ENCODE measurements at places on chromosomes 11 and 22.
A peak's percentile ranks its signal among the peaks of the same experiment; 100 is the strongest.

- H3K27me3 ChIP-seq = no peaks in the 10 kb centered on the region
- no peak overlapping the region for H3K4me3 ChIP-seq
- no peaks in the 10 kb centered on the region for H3K36me3 ChIP-seq
- no peak for DNase-seq
- no peak overlapping the region for H3K27ac ChIP-seq
Observed at GRCh38 chr22:32997295-32997694, 60.9 kb downstream of the SYN3 start.

GRCh38 chr11:23100726-23101125, 240.5 kb upstream of the CCDC179 start:
- no peaks in the 10 kb centered on the region for H3K36me3 ChIP-seq
- no peak overlapping the region for H3K27ac ChIP-seq
- no peaks in the 10 kb centered on the region for H3K27me3 ChIP-seq
- DNase-seq = no peak

GRCh38 chr22:19604711-19605268, 80.6 kb upstream of the CLDN5 start:
- H3K27ac ChIP-seq = no peak overlapping the region
- no peaks in the 10 kb centered on the region for H3K27me3 ChIP-seq
- no peak overlapping the region for H3K4me3 ChIP-seq
- no peak for DNase-seq
- H3K4me1 ChIP-seq = no peaks in the 10 kb centered on the region
- H3K36me3 ChIP-seq = no peaks in the 10 kb centered on the region

GRCh38 chr11:109946322-109946846, 146.8 kb upstream of the ZC3H12C start:
- peak; percentile 93 for DNase-seq
- H3K27ac ChIP-seq = no peak overlapping the region
- no peaks in the 10 kb centered on the region for H3K36me3 ChIP-seq

GRCh38 chr11:77172666-77172982, 44.6 kb downstream of the MYO7A start:
- H3K4me3 ChIP-seq = no peak overlapping the region
- H3K27ac ChIP-seq = no peak overlapping the region
- no peaks in the 10 kb centered on the region for H3K36me3 ChIP-seq
- no peaks in the 10 kb centered on the region for H3K4me1 ChIP-seq
- H3K27me3 ChIP-seq = no peaks in the 10 kb centered on the region

- H3K4me1 ChIP-seq = no peaks in the 10 kb centered on the region
- H3K27me3 ChIP-seq = no peaks in the 10 kb centered on the region
- H3K4me3 ChIP-seq = no peak overlapping the region
- H3K36me3 ChIP-seq = no peaks in the 10 kb centered on the region
- H3K27ac ChIP-seq = no peak overlapping the region
Observed at GRCh38 chr11:101848262-101848661, 66.5 kb upstream of the CEP126 start.

DNA sequence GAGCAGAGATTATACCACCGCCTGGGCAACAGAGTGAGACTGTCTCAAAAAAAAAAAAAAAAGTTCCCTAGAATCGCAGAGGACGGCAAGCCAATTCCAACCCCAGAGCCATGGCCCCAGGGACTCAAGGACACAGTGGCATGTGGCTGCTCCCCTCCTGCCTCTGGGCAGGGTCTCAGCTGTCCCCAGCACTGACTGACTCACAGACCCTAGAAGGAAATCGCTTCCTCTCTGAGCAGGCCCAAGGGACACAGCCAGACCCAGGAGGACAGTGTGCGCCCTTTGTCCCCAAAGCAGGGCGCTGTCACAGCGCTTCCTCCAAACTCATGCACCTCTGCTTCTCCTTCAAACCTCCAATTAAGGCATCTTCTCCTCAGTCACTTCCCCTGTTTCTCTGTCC, 2.3 kb downstream of the PACSIN3 start:
- DNase-seq = no peak
- H3K36me3 ChIP-seq = no peaks in the 10 kb centered on the region
- H3K27ac ChIP-seq = no peak overlapping the region
- H3K4me1 ChIP-seq = peaks cover 14% of the 10 kb centered on the region
- peaks cover 6% of the 10 kb centered on the region for H3K27me3 ChIP-seq

DNA sequence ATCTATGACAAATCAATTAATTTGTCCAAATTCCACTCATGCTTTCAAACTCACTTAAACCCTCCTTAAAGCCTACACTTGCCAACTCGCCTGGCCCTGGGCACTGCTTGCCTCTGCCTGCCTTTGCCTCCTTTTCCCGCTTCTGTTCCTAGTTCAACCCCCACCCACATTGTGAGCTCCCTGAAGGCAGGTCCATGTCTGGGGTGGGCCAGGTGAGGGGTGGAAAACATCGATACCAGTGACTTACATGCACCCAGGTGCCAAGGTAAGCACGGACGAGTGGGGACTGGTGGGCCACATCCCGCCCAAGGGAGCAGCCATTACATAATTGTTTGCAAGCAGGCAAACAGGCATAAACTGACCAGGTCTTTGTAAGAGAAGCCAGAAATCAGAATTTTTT, 146.2 kb downstream of the ST3GAL4 start:
- peak; percentile 33 for DNase-seq
- no peaks in the 10 kb centered on the region for H3K4me1 ChIP-seq
- no peaks in the 10 kb centered on the region for H3K36me3 ChIP-seq
- H3K4me3 ChIP-seq = no peak overlapping the region

GRCh38 chr11:19426756-19427403, 186.1 kb upstream of the E2F8 start:
- no peak for DNase-seq
- no peaks in the 10 kb centered on the region for H3K4me1 ChIP-seq
- H3K27ac ChIP-seq = no peak overlapping the region

GRCh38 chr11:60795291-60795690, 10.2 kb downstream of the MS4A10 start:
- H3K27ac ChIP-seq = no peak overlapping the region
- no peak for DNase-seq
- peaks cover 5% of the 10 kb centered on the region for H3K36me3 ChIP-seq

GRCh38 chr22:49979587-49980264, 19.2 kb downstream of the PIM3 start:
- no peak overlapping the region for H3K4me3 ChIP-seq
- H3K27ac ChIP-seq = no peak overlapping the region
- no peaks in the 10 kb centered on the region for H3K4me1 ChIP-seq
- peaks cover 13% of the 10 kb centered on the region for H3K27me3 ChIP-seq

DNA sequence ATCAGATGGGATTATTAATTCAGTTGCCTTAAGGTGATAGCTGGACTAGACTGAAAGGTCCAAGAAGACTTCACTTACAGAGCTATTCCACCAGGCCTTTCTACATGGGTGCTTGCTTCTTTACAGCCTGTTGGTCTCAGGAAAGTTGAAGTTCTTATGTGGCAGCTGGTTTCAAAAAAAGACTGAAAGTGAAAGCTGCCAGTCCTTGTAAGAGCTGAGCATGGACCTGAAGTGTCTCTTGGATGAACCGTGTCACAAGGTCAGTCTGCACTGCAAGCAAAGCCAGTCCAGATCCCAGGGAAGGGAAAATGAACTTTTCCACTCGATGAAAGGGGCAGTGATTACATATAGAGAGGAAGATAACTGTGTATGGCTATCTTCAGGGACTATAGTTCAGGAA, 201.5 kb upstream of the LUZP2 start:
- H3K27ac ChIP-seq = no peak overlapping the region
- H3K4me1 ChIP-seq = no peaks in the 10 kb centered on the region
- no peak overlapping the region for H3K4me3 ChIP-seq
- no peaks in the 10 kb centered on the region for H3K27me3 ChIP-seq

GRCh38 chr11:88363648-88364065, 26.1 kb upstream of the CTSC start:
- H3K27me3 ChIP-seq = no peaks in the 10 kb centered on the region
- no peak overlapping the region for H3K27ac ChIP-seq

GRCh38 chr11:18527512-18527911, 770 bp upstream of the TSG101 start:
- no peaks in the 10 kb centered on the region for H3K4me1 ChIP-seq
- H3K36me3 ChIP-seq = no peaks in the 10 kb centered on the region
- no peaks in the 10 kb centered on the region for H3K27me3 ChIP-seq
- DNase-seq = no peak

DNA sequence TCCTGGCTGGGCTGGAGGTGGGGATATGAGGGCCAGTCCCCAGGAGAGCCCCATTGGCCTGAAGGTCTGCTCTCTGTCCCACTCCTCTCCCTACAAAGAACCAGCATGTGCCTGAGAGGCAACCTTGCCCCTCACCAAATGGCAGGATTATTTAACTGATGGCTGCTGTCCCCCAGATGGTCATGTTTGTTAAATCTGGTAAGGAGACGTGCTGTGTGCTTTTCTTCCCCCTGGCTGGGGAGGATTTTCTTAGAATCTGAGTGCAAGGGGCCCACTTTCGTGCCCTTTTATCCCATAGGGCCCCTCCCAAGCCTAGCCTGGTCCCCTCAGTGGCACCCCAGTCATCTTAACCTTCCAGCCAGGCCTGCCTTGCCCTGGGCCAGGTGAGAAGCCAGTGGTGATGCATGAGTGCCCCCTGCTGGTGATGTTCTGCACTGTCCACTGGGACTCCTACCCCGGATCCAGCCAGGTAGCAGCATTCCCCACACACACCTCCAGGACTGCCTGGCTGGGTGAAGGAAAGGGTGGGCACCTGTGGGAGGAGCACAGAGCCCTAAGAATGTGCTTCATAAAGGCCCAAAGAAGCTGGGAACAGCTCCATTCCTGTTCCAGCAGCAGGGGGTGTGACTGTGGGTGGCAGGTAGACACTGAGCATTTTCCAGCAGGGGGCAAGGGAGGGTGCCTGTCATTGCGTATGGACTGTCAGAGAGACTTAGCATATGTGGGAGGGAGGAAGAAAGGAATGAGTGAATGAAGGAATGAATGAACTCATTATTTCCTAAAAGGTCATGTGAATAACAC, 28.9 kb downstream of the MFNG start:
- H3K4me1 ChIP-seq = no peaks in the 10 kb centered on the region
- no peaks in the 10 kb centered on the region for H3K27me3 ChIP-seq
- H3K4me3 ChIP-seq = no peak overlapping the region
- H3K36me3 ChIP-seq = no peaks in the 10 kb centered on the region

GRCh38 chr11:81484196-81484595, 1249.5 kb downstream of the FAM181B start:
- H3K36me3 ChIP-seq = no peaks in the 10 kb centered on the region
- no peaks in the 10 kb centered on the region for H3K4me1 ChIP-seq
- H3K4me3 ChIP-seq = no peak overlapping the region
- no peak overlapping the region for H3K27ac ChIP-seq
- H3K27me3 ChIP-seq = no peaks in the 10 kb centered on the region
- DNase-seq = no peak

- DNase-seq = no peak
- H3K27me3 ChIP-seq = no peaks in the 10 kb centered on the region
- no peak overlapping the region for H3K27ac ChIP-seq
- H3K4me3 ChIP-seq = no peak overlapping the region
Observed at GRCh38 chr11:12051287-12051662, 42.8 kb upstream of the DKK3 start.

DNA sequence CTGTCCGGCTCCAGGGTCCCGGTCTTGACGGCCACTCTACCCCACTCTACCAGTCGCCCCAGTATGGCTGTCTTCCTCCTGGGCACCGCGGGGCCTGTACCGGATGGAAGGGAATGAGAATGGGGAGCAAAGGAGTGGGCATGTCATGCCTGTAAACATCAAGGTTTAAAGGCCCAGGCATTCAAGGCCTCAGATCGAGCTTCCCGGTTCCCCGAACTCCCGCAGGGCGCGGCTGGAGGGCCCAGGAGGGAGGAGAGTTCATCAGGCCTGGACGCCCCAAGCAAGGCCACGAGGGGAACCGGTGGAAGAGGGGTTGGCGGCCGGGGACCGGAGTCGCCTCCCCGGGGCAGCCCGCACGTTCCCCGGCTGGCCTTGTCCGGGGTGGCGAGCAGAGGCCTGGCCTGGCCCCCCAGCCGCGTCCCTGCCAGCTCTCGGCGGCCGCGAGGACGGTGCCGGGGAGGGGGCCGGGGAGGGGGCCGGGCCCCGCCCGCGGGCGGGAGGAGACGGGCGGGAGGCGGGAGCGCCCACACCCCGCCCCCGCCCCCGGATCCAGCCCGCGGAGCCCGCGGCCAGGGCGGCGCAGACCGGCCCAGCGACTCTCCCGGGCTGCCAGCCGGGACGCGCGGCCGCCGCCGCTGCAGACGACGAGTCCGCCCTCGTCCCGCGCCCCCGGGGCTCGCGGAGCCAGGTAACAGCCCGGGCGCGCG, at the start of gene CDC42EP1:
Gene CDC42EP1 (plus strand): TSS at position 580 of the 707 bp plus-strand sequence. CDS start 5,870 bp downstream, outside the sequence.
- H3K4me3 ChIP-seq = peak within 1 kb of the TSS; percentile 77
- H3K4me1 ChIP-seq = no peaks in the 10 kb centered on the region
- H3K27me3 ChIP-seq = no peaks in the 10 kb centered on the region

DNA sequence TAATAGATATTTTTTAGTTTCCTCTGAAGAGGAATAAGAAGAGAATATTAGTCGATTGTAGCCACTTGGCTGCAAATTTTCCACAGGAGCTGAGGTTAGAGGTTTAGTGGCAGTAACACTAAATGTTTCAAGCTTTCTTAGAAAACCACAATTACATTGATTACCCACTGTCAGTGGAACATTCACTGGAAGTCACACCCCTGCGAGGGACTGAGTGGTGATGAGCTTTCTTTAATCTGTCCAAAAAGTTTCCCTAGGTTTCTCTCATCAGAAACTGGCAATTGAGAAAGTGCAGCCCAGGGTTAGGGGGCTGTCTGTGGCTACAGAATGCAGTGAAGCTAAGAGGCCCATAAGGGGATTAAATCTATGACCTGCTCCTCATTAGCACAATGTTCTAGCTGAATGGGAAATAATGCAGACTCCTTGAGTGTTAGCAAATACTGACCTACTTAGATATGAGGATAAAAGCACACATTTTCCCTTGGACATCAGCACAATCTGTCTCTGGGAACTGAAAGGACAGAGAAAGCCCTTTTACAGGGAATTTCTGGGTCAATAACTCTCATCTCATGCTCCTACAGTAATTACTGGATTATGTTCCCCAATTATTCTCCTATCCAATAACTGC, 189.5 kb downstream of the FAM76B start:
- H3K27ac ChIP-seq = no peak overlapping the region
- DNase-seq = no peak
- H3K36me3 ChIP-seq = no peaks in the 10 kb centered on the region
- H3K27me3 ChIP-seq = no peaks in the 10 kb centered on the region

DNA sequence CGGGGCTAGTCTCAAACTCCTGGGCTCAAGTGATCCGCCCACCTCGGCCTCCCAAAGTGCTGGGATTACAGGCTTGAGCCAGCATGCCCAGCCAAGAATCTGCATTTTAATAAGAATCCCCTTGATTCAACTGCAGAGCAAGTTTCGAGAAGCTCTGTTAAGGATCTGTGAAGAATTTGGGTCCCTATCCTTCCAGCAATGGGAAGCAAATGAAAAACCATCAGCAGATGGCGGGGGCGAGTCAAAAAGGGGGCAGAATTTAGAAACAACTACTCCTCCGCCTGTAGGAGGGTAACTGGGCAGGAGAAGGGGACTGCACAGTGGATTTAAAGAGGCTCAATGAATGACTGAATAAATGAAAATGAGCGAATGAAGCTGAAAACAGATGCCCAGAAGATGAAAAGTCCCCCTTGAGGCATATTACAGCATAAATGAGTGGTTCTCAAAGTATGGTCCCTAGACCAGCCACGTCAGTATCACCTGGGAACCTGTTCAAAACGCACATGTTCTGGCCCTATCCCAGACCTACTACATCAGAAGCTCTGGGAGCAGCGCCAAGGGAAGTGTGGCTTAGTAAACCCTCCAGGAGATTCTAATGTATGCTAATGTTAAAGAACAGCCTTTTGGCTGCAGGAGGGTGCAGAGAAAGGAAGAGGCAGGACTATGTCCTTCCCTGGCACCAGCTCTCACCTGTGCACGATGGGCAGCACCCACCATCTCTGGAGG, 15.0 kb downstream of the VWCE start:
- H3K4me1 ChIP-seq = no peaks in the 10 kb centered on the region
- H3K27me3 ChIP-seq = no peaks in the 10 kb centered on the region
- no peak for DNase-seq
- H3K27ac ChIP-seq = no peak overlapping the region
- H3K4me3 ChIP-seq = no peak overlapping the region
- H3K36me3 ChIP-seq = no peaks in the 10 kb centered on the region
